Hepatic stellate cell (primary cell): ENCODE measurements at places on chromosomes 5 and 9.

DNA sequence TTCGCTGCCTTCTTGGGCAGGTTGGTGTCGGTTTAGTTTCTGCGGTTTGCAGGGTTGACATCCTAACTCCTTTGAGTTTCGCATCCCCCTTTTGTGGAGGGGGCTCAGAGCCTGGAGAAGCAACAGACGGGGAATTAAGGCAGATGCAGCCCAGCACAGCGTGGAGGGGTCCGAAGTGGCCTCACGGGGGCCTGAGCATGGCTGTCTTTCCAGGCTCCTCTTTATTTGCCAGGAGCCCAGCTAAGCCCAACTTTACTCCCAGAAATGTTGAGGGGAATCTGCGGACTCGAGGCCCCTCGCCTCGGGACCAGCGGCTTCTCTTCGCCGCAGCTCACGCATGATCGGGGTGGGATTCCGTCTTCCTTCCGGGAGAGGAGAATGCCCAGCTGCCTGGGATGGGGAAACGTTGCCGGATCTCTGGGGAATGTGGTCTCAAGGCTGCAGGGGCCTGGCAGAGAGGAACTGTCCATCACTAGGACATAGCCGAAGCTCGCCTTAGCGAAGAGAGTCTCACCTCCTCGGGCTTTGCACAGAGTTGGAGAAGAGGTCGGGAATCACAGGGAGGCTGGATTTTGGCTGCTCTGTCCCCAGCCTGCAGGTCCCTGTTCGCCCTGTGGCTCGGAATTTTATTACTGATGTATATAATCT is 1.3 kb downstream of the RAI14 start:
- DNase-seq: peak; percentile 50

DNA sequence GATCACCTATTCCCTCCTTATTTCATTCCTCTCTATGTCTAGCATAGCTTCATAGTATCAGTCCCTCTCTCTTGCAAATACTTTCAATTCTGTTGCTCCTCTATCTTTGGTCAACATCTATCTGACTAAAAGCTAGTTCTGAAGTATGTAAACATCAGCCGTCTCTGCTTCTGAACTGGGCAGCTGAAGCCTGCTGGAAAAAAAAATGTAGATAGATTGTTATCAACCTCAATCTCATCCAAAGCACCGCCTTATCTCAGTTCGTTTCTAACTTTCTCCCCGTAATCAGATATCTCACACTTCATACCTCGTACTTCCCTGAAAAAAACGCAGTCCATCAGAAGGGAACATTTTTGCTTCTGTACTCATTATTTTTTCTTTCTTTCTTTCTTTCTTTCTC is 4.5 kb upstream of the SEMA6A start:
- DNase-seq: no peak

DNA sequence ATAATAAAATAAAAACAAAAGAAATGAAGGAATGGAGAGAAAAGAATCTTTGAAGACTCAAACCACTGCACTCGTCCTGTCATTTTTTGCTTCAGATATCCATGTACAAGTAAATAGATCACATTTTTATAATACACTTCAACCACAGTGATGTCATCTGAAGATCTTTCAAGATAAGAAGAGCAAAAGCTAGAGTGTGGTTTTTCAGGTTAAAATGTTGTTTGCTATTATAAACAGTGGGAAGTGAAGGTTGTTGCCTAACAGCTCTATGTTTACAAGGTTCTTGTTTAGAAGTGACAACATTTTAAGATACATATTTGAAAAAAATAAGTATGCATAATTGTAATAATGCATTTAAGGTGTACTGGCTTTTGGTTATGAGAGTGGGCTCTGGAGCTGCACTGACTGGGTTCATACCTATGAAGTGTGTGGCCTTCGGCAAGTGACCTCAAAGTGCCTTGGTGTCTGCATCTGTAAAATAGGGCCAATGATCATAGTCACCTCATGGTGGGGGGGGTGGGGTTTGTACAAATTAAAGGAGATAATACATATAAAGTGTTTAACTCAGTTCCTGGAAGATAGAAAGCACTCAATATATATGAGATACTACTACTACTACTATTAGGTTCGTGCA is 45.5 kb upstream of the IL7R start:
- no peak for DNase-seq

- no peak for DNase-seq
Measured at GRCh38 chr5:172458976-172459782, 4.9 kb upstream of the SH3PXD2B start.

DNA sequence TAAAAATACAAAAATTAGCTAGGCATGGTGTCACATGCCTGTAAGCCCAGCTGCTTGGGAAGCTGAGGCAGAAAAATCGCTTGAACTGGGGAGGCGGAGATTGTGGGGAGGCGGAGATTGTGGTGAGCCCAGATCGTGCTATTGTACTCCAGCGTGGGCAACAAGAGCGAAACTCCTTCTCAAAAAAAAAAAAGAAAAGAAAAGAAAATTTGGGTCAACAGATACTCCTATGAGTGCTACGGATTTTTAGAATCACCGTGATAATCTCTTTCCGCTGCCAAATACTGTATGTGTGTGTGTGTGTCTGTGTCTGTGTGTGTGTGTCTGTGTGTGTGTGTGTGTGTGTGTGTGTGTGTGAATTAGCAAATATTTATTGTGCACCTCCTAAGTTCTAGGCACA is 64.4 kb downstream of the ARRDC3 start:
- DNase-seq: no peak

DNA sequence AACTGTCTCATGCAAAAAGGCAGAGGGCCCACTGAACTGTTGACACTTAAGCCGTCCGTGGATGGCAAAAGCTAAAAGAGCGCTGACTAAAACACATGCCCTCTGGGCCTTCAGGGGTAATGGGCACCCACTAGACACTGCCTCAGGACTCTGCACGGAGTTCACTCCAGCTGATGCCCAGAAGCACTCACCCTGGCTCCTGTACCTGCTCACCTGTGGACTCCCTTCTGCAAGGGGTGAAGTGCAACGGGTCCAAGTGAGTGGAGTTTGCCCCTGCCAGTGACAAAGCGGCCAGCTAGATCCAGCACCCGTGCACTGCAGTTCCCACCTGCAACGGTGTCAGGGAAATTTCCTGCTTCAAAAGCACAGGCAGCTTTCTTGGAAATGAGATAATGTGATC is 50.2 kb downstream of the SLC1A1 start:
- DNase-seq: no peak

- no peak for DNase-seq
Measured at GRCh38 chr5:152676196-152676595, 271.1 kb upstream of the NMUR2 start.

GRCh38 chr5:76413746-76414145 is 10.7 kb downstream of the IQGAP2 start:
- DNase-seq: no peak

DNA sequence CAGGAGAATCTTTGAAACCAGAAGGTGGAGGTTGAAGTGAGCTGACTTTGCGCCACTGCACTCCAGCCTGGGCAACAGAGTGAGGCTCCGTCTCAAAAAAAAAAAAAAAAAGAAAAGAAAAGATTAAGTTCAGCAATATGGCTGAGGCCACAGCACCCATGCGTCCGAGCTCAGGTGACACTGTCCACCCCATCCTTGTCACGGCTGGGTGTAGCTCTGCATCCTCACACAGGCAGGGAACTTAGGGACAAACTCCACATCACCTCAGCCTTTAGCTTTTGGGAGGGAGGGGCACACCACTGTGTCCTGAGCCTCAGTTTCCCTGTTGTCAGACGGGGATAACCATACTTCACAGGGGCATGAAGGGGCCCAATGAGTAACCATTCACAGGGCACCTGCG is 15.5 kb downstream of the FGD3 start:
- DNase-seq: no peak

GRCh38 chr5:72857396-72857795 is 40.9 kb downstream of the TNPO1 start:
- DNase-seq: no peak

- DNase-seq: no peak
Measured at GRCh38 chr5:33332804-33333203, 108.0 kb upstream of the TARS1 start.
